ENCODE measurements at places on chromosomes 12 and 14. TPM values are rescaled to one million over a fixed set of nuclear protein-coding genes. Genes with fewer than 3 reads are reported as not detected.

GRCh38 chr14:60183138-60183537 is 17.9 kb upstream of the DHRS7 start:
- H3K36me3 ChIP-seq: no peaks in the 10 kb centered on the region
- no peak for DNase-seq
- H3K27me3 ChIP-seq: no peaks in the 10 kb centered on the region
- no peak overlapping the region for H3K4me3 ChIP-seq
- no peak overlapping the region for H3K27ac ChIP-seq
- peaks cover 11% of the 10 kb centered on the region for H3K4me1 ChIP-seq

- H3K27ac ChIP-seq: peak overlapping the region; percentile 50
- H3K36me3 ChIP-seq: peaks cover 26% of the 10 kb centered on the region
- DNase-seq: no peak
- no peak overlapping the region for H3K4me3 ChIP-seq
Measured at GRCh38 chr14:49641697-49642129, 6.7 kb upstream of the DNAAF2 start.

DNA sequence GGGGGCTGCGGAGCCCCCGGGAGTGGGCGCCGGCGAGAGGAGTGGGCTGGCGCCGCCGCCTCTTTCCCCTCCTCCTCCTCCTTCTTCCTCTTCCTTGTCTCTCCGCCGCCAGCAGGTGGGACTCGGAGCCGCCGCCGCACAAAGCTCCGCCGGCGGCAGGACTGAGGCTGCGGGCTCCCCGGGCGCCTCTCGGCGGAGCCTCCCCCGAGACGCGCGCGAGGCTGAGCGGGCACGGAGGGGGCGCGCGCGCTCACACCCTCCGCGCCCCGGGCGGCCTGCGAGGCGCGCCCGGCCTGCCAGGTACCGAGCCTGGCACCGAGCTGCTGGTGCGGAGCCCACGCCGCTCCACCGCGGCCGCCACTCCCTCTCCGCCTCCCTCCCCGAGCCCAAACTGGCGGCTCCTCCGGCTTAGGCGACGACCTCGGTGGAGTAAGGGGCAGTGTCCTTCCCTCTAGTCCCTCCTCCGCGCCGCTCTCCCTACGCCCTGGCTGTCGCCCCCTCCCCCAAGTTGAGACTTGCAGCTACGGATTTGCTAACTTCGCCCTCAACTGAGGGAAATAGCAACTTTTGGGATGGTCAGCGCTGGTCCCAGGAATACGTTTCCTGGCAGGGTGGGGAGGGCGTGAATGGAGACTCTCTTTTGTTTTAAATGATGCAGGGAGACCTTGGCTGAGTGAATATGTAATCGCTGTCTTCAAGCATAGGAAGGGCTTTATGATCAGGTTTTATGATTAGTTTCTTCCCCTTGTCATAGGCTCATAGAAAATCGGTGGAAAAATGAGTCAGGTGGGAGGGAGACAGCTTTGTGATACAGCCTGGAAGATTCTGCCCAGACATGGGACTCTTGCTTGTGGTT is 199.5 kb upstream of the CAND1 start:
- peak overlapping the region; percentile 62 for H3K27ac ChIP-seq
- no peaks in the 10 kb centered on the region for H3K36me3 ChIP-seq
- H3K4me3 ChIP-seq: peak overlapping the region; percentile 84
- DNase-seq: peak; percentile 71

- no peak overlapping the region for H3K4me3 ChIP-seq
- H3K27ac ChIP-seq: no peak overlapping the region
- H3K27me3 ChIP-seq: peaks cover 10% of the 10 kb centered on the region
Measured at GRCh38 chr12:108854451-108855283, 2.7 kb downstream of the SSH1 start.

DNA sequence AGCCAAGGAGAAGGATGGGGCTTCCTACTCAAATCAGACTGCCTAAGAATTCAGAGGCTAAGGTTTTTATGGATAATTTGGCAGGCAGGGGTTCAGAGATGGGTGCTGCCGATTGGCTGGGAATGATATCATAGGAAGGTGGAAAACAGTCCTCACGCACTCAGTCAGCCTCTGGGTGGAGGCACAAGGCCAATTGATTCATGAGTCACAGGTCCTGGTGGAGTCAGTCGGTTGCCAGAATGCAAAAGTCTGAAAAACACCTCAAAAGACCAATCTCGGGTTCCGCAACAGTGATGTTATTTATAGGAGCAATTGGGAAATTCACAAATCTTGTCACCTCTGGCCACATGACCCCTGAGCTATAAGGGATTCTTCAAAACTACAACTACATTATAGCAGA is 105.5 kb downstream of the GXYLT1 start:
- H3K4me3 ChIP-seq: no peak overlapping the region
- H3K36me3 ChIP-seq: no peaks in the 10 kb centered on the region
- H3K4me1 ChIP-seq: no peaks in the 10 kb centered on the region
- no peak for DNase-seq

DNA sequence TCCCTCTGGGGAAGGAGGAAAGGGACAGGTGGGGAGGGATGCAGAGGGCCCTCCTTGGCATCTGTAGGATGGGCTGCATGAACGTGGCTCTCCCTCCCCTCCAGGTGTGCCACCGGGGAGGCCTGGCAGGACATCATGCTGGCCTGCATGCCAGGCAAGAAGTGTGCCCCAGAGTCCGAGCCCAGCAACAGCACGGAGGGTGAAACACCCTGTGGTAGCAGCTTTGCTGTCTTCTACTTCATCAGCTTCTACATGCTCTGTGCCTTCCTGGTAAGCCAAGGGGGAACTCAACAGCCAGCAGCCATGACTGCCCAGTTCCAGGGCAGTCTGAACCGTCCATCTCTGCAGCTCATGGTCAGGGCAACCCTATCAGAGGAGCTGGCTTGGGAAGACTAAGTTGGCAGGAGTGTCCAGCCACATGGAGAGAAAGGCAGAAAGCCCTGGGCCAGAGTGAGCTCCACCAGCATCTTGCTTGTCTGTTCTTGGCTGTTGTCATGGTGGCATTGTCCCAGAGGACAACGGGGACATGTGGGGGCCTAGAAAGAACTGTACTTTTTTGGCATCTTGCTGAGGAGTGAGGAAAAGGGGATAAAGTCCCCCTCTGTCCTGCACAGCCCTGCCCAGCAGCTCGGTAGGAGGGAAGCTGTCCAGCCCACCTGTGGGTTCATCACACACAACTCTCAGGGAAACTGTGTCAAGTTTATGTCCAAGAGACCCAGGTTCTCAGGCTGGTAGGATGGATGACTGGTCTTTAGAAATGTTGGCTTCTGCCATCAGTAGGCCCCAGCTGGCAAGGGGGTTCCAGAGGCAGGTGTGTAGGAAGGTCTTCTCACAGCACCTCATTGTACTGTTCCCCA is 129.8 kb upstream of the FKBP4 start:
- DNase-seq: no peak
- no peaks in the 10 kb centered on the region for H3K4me1 ChIP-seq
- H3K27ac ChIP-seq: no peak overlapping the region

GRCh38 chr14:82778601-82779000 is 1244.9 kb upstream of the SEL1L start:
- H3K4me3 ChIP-seq: no peak overlapping the region
- no peak for DNase-seq
- no peaks in the 10 kb centered on the region for H3K4me1 ChIP-seq

DNA sequence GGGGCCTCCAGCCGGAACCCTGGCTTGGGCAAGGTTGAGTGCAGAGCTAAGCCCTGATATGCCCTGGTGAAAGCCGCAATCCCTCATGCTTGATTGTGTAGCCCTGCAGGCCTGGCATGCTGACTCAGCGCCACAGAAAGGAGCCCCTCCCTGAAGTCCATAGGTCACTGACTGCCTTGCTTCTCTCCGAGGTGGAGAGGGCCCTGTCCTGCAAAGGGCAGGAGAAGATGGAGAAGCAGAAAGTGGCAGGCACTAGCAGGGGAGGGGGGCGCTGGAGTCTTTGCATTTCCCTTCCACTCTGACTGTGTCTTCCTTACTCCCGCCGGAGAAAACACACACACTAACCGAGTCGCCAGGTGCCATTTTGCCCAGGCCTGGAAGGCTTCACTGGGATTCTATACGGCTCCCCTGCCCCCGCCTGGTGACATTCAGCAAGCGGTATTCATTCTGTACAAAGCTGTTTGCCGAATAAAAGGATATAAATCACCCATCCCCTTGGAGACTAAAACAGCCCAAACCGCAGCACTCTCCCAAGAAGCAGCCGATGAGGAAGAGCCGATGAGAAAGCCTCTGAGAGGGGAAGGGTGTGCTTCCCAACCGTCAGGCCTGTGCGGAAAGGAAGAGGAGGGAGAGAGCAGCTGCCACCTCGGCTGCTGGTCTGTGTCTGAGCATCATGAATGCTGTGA is 69.8 kb downstream of the SLC6A12 start:
- no peak for DNase-seq
- H3K4me3 ChIP-seq: no peak overlapping the region
- H3K36me3 ChIP-seq: peaks cover 2% of the 10 kb centered on the region
- no peak overlapping the region for H3K27ac ChIP-seq
- H3K4me1 ChIP-seq: peaks cover 20% of the 10 kb centered on the region
- peaks cover 7% of the 10 kb centered on the region for H3K27me3 ChIP-seq

- H3K36me3 ChIP-seq: no peaks in the 10 kb centered on the region
- no peak overlapping the region for H3K4me3 ChIP-seq
- H3K27ac ChIP-seq: no peak overlapping the region
- H3K27me3 ChIP-seq: peaks cover 14% of the 10 kb centered on the region
- H3K4me1 ChIP-seq: peaks cover 4% of the 10 kb centered on the region
- no peak for DNase-seq
Measured at GRCh38 chr12:69008520-69008919, 75.5 kb upstream of the CPM start.

DNA sequence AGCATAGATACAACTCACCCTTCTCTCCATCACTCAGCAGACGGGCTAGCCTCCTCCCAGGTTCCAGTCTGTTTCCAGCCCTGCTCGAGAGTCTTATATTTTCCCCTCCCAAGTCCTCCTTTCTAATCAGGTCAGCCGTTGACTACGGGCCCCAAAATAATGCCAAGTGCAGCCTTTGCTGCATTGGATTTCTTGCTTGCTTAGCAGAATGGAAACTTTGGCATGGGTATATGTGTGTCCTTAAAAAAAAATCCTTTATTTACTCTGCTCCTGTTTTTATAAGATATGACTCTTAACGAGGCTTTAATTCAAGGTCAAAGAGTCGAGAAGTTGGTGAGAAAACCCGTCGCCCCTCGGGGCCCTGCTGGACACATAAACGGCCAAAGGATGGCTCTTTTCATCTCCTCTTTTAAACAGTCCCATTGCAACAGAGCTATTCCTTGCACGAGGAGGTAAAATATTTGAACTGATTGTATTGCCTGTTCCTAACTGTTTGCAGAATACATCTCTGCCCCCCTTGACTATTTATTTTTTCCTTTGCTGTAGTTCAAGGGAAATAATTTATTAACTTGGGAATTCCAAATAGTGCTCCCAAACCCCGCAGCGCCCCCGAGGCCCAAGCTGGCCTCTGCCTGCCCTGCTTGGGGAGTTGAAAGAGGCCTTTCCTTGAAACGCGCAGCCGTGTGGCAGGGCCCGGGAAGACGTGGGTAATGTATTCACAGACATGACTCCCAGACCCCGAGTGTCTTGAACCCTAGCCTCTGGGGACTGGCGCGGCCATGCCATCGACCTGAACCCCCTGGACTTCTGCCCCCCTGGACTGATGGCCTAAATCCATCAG is 156.5 kb upstream of the MYL2 start:
- no peak overlapping the region for H3K4me3 ChIP-seq
- no peak for DNase-seq
- H3K27ac ChIP-seq: no peak overlapping the region

GRCh38 chr12:120468821-120469449 is 613 bp downstream of the SRSF9 start:
- peak; percentile 61 for DNase-seq
- H3K27me3 ChIP-seq: no peaks in the 10 kb centered on the region
- peak overlapping the region; percentile 86 for H3K27ac ChIP-seq
- H3K4me3 ChIP-seq: peak overlapping the region; percentile 97

DNA sequence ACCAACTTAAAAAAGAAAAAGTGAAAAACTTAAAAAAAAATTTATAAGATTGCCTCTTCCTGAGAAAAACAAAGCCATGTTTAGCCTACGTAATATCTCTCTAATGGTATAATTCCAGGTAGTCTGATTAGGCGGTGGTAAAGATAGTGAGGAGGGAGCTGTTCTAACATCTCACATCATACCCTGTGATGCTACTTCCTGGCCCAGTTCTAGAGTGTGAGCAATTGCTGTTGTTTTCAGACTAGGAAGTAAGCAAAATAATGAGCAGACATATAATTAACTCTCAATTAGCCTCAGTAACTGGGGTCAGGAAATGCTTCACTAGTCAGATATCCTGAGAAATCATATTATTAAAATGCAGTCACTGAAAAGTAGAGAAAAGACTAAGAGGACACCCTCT is 113.9 kb downstream of the PHLDA1 start:
- peaks cover 4% of the 10 kb centered on the region for H3K36me3 ChIP-seq
- no peak overlapping the region for H3K4me3 ChIP-seq
- peaks cover 14% of the 10 kb centered on the region for H3K4me1 ChIP-seq
- no peak for DNase-seq
- H3K27me3 ChIP-seq: no peaks in the 10 kb centered on the region

DNA sequence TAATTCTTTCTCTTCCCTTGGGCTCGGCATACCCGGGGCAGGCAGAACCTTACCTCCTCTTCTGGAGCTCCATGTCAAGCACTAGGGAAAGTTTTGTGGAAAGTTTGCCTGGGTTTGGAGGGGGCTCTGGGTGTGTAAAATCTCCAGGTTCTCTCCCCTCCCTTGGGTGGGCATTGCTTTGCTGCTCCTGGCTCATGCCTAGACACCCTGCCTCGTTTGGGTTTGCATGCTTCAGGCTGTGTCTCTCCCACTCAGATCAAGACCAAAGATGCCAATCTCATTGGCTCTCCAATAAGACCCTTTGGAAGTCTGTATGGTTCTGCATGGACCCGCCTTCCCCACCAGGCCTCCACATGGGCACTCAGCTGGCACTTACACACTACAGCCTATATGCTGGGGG is 6.2 kb upstream of the KRT2 start:
- H3K27me3 ChIP-seq: peaks cover 30% of the 10 kb centered on the region
- H3K4me3 ChIP-seq: no peak overlapping the region
- no peak overlapping the region for H3K27ac ChIP-seq
- peaks cover 11% of the 10 kb centered on the region for H3K4me1 ChIP-seq
- DNase-seq: no peak

GRCh38 chr12:116420227-116420880 is 138.8 kb upstream of the MAP1LC3B2 start:
- peaks cover 2% of the 10 kb centered on the region for H3K27me3 ChIP-seq
- no peak overlapping the region for H3K4me3 ChIP-seq
- H3K36me3 ChIP-seq: peaks cover 1% of the 10 kb centered on the region
- no peak overlapping the region for H3K27ac ChIP-seq
- DNase-seq: no peak

DNA sequence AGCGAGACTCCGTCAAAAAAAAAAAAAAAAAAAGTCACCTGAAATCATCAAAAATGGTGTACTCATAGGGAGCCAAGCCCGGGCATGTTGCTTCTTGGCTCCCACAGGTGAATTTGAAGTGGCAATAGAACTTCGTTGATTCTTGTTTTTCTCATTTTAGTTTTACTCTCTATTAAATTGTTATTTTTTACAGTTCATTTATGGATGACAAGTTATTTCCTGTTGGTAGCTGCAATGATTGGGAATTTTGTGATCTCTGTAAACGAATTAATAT is 1.3 kb downstream of the TM7SF3 start:
- H3K27ac ChIP-seq: no peak overlapping the region
- peak overlapping the region; percentile 95 for H3K4me3 ChIP-seq
- H3K36me3 ChIP-seq: peaks cover 17% of the 10 kb centered on the region
- peaks cover 52% of the 10 kb centered on the region for H3K4me1 ChIP-seq

The TAS2R43 gene
- 0.39 TPM for total RNA-seq

The TMEM179 gene
- not detected for total RNA-seq

The AJUBA gene
- total RNA-seq: 1.3 TPM

The RNASE12 gene
- total RNA-seq: not detected

The LUM gene
- total RNA-seq: not detected

The RPL10L gene
- total RNA-seq: not detected

The ATL1 gene
- total RNA-seq: 1.5 TPM

The CBLN3 gene
- 3.2 TPM for total RNA-seq

The OTOGL gene
- total RNA-seq: not detected

The PLEKHH1 gene
- 0.68 TPM for total RNA-seq

The SERPINA12 gene
- total RNA-seq: not detected

The TMEM229B gene
- total RNA-seq: 20.9 TPM

The OR6C75 gene
- total RNA-seq: not detected

The ARHGAP9 gene
- total RNA-seq: 282 TPM
